Activated naive CD4-positive, alpha-beta T cell treated with anti-CD3 and anti-CD28 coated beads, Interleukin-2, amount 10 ng/mL, durations not matched to agents 7 days and 5 days (primary cell): ENCODE measurements at places on chromosomes 7 and 10.

- DNase-seq = no peak
Observed at GRCh38 chr10:11106621-11107374, 89.1 kb downstream of the CELF2 start.

DNA sequence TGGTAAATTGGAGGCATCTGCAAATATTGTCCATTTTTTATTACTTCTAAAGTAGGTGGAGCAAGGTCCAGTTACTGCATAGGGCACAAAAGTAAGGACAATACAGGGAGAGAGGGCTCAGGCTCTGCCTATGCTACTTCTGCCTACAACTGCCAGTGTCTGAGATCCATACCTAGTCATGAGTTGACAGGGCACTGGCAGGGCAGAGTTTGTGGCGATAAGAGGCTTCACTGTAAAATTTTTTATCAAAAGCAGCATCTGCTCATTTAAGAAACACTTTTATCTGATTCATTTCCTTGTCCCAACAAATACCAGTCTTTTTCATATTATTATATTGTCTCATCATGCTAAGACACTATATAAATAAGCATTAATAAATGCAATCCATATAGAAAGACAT is 178.0 kb downstream of the LRRN3 start:
- no peak for DNase-seq

DNA sequence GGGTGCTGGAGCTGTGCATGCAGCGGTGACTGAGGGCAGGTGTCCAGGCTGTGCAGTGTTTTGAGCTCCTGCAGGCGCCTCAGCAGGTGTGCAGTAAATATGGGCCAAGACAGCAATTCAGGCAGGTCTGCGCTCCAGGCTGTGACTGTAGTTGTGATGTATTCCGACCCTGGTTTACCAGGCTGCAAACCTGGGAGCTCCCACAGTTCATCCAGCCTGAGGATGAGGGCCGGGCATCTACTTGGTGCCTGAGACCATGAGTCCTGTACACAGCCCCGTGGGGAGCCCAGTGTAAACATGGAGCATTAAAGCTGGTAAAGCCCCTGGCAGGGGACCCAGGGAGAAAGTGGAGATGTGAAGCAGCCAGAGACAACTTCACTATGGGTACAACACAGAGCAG is 82.8 kb downstream of the VOPP1 start:
- DNase-seq = no peak

DNA sequence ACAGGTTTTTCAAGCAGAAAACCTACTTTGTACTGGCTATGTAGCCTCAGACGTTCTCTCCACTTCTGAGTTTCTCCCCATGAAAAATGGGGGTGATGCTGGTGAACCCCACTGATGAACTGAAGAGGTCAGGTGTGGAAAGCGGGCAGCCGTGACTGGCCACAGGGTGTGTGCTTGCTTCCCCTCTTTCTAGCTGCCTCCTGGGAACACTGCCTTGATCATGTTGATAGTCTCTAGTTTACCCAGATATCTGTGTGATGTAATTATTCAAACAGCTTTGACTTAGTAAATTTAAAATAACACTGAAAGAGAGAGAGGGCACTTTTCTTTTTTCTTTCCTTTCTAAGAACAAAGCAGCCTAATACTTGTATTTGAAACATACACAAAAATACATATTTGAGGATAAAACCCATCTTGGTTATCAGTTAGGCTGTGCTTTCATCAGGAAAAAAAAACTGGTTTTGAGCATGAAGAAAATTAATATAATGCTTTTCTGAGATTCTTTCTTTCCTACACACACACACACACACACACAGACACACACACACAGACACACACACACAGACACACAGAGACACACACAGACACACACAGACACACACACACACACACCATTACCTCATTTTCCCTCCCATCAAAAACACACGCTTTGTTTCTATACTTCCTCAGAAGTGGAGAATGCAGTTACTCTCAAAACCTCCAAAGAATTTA is 76.7 kb downstream of the MACC1 start:
- no peak for DNase-seq

DNA sequence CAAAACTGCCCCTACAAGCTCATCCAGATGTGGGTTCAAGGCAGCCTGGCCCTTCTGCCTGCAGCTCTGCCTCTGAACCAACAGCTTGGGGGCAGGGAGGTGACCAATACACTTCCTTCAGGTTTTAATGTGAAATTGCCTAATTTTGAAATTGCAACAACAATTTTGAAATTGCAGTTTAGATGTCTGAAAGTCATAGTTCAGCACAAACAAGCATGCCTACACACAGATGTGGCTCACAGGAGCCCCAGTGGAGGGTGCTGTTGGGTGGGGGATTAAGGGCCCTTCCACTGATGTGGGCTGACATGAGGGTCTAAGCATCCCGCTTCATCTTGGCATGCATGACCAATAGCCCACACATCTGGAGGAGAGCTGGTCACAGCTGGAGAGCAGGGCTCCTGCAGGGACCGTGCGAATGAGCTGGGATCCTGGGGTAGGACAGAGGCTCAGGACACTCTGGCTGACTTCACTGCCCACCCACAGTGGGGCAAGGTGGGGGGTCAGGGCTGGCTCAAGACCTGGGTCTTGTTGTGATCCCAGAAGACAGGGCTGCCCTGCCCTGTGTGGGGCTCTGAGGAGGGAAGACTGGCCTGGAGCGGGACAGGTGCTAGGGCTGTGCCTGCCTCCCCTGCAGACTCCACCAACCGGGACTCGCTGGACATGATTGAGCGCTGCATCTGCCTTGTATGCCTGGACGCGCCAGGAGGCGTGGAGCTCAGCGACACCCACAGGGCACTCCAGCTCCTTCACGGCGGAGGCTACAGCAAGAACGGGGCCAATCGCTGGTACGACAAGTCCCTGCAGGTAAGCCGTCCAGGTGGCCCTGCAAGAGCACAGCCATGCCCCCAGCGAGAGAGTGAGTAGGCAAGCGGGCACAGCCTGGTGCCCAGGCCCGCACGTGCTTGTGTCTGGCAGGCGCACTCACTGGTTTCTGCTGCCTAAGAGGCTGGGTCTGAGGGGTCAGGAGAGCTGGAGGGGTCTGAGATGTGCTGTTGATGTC is 32.3 kb downstream of the CHAT start:
- no peak for DNase-seq
